ENCODE measurements at places on chromosomes 2 and 18. TPM values are rescaled to one million over a fixed set of nuclear protein-coding genes. Genes with fewer than 3 reads are reported as not detected.

ANKRD62 gene
- 0.15 TPM for total RNA-seq

ASPRV1 gene
- 0.30 TPM for total RNA-seq

MREG gene
- total RNA-seq, result 19.1 TPM

IL1B gene
- not detected for total RNA-seq

GRCh38 chr2:149038442-149039212 is at the start of gene LYPD6B:
TSS of gene LYPD6B (plus strand) at chr2:149038699. CDS start at chr2:149130949, 92,250 bp downstream.
- DNase-seq, result peak; percentile 70

DNA sequence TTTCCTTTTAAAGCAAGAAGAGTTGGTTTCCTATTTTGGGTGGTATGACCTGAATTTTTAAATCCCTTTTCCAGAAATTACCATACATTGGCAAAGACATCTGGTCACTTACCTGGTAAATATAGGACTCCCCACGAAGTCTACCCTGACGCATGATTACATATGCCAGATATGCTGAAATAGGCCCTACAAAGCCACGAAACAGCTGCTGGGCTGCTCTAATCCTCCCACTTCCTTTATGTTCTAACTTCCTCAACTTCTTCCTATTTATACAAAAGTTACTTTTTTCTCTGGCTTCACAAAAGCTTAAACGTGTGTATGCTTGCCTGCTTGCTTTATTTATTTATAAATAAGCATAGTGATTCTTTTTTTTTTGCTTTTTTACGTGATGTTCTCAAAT is 186.0 kb upstream of the EPHA4 start:
- DNase-seq, result no peak

DNA sequence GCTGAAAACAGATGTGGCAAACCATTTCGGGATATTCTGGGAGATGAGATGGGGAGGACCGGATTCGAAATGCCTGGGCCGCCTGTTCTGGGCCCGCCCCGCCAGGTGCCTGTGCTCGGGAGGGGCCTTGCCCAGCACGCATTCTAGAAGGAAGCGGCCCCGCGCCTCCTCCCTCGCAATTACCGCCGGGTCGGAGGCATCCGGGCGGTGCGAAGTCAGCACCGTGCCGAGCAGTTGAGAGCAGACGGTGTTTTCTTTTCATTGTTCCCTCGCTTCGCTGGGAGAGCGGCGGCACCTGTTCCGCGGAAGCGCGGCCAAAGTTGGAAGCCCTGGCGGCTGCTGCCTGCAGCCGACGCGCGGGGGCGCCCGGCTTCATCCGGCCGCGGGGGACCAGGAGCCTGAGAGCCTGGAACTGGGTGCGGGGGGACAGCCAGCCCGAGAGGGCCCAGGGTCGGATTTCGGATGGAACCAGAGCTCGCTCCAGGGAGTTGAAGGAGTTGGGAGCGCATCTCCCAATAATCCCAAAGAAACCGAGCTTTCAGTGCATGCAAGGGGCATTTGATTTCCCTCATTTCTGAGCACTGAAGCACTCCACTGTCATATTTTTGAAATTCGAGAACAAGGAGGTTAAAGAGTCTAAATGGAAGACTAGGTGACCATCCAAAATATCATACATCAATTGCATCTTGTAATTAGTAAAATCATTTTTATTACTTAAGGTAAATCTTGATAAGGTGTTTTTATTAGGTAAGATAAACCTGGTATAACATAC is 241.8 kb upstream of the RAB12 start:
- DNase-seq, result peak; percentile 90

DNA sequence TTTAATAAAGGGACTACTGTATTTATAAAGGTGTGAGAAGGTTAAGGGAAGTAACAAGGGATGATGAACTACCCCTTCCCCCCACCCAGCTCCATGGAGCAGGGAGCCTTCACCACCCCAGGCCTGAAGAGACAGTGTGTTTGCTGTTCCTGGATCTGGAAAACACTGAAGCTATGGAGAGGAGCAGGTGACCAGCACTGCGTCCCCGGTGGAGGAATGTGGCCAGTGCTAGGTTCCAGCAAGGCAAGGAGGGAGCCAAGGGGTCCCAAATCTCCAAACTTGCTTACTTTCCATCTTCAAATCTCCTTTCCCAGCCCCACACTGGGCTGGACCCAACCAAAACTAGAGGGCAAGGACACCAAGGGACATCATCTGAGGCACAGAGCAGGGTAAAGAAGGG is 128.7 kb upstream of the CD302 start:
- no peak for DNase-seq

DNA sequence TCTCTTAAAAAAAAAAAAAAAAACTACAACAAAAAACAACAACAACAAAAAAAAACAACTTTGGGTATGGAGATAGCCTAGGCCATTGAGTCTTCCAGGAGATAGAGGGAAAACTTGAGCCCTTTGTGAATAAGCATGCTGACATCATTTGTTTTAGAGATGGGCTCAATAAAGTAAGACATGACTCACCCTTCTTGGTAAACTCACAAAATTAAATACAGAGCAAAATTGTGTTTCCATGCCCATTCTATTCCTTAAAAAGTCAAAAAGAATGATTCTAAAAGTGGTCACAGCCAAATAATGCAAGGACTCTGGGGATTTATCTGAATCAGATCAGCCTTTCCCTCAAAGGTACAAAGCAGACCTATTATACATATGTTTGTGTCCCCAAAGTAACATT is 117.4 kb downstream of the ETAA1 start:
- DNase-seq, result no peak

- DNase-seq, result no peak
Observed at GRCh38 chr2:104745846-104746245, 108.1 kb upstream of the POU3F3 start.

- no peak for DNase-seq
Observed at GRCh38 chr2:15957881-15958713, 17.7 kb downstream of the MYCN start.

- DNase-seq, result peak; percentile 28
Observed at GRCh38 chr18:741931-742512, 29.6 kb upstream of the ENOSF1 start.

- DNase-seq, result peak; percentile 67
Observed at GRCh38 chr2:221969087-221969829, 329.5 kb downstream of the PAX3 start.

GRCh38 chr2:165877565-165878550 is 75.7 kb downstream of the TTC21B start:
- DNase-seq, result no peak

GRCh38 chr2:45844796-45845457 is 193.5 kb downstream of the PRKCE start:
- DNase-seq, result no peak

GRCh38 chr2:170822290-170823087 is 5.8 kb downstream of the GAD1 start:
- peak; percentile 77 for DNase-seq

- DNase-seq, result no peak
Observed at GRCh38 chr2:44169155-44169898, 652 bp downstream of the PPM1B start.

GRCh38 chr2:42030829-42031228 is 17.0 kb upstream of the PKDCC start:
- no peak for DNase-seq

- no peak for DNase-seq
Observed at GRCh38 chr18:33156906-33157470, 283.5 kb downstream of the CCDC178 start.

- DNase-seq, result no peak
Observed at GRCh38 chr18:12405066-12405465, 2.7 kb upstream of the PRELID3A start.

DNA sequence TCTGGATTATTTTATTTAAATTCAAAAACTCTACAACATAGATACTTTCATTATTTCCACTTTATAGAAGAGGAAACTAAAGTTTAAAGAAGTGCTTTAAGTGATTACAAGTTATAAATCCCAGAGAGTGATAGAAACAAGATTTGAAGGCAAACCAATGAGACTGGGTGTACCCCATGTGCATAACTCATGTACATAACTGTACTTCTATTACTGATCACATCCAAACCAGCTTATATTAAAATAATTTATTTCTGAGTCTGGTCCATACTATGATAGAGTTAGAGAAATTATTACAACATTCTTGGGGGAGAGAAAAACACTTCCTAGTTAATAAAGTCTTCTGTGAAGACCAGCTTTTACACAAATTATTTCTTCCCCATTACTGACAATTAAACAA is 221.4 kb downstream of the EXOC6B start:
- DNase-seq, result no peak

- no peak for DNase-seq
Observed at GRCh38 chr2:42386682-42387081, 25.7 kb upstream of the COX7A2L start.

DNA sequence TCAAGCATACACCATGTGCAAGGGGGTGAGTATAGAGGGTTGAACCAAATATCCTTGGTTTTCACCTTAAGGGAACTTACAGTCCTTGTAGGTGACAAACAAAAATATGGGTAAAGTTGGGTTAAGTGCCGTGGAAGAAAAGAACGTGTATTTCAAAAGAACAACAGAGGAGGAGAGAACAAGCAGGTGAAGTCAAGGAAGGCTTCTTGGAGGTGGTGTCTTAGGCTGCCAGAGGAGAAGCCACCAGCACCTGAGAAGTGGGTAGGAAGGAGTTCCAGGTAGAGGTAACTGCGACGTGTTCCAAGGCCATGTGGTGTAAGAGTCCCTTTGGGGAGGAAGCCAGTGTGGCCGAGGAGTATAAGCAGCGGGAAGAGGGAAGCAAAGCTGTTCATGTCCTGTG is 27.2 kb downstream of the CABLES1 start:
- no peak for DNase-seq
